ENCODE measurements at places on chromosomes 12 and 14. TPM values are rescaled to one million over a fixed set of nuclear protein-coding genes. Genes with fewer than 3 reads are reported as not detected.
A peak's percentile ranks its signal among the peaks of the same experiment; 100 is the strongest.

The AKAP3 gene
- polyA plus RNA-seq, result 3.9 TPM

The KRT78 gene
- not detected for polyA plus RNA-seq

The NOS1 gene
- 0.78 TPM for polyA plus RNA-seq

The DNAJC22 gene
- 18.4 TPM for polyA plus RNA-seq

The XRCC3 gene
- polyA plus RNA-seq, result 25.0 TPM

The BMAL2 gene
- polyA plus RNA-seq, result 5.6 TPM

The TOMM20L gene
- polyA plus RNA-seq, result 1.4 TPM

The C14orf119 gene
- polyA plus RNA-seq, result 76.8 TPM

The PCED1B gene
- 5.9 TPM for polyA plus RNA-seq

The CLEC2A gene
- polyA plus RNA-seq, result not detected

The CLEC14A gene
- polyA plus RNA-seq, result 14.0 TPM

The RIMKLB gene
- 109 TPM for polyA plus RNA-seq

The ANKS1B gene
- 4.0 TPM for polyA plus RNA-seq

GRCh38 chr14:100076133-100076532, 10.9 kb downstream of the EVL start:
- no peak for DNase-seq

- DNase-seq, result no peak
Observed at GRCh38 chr12:29945904-29946303, 162.2 kb upstream of the TMTC1 start.

DNA sequence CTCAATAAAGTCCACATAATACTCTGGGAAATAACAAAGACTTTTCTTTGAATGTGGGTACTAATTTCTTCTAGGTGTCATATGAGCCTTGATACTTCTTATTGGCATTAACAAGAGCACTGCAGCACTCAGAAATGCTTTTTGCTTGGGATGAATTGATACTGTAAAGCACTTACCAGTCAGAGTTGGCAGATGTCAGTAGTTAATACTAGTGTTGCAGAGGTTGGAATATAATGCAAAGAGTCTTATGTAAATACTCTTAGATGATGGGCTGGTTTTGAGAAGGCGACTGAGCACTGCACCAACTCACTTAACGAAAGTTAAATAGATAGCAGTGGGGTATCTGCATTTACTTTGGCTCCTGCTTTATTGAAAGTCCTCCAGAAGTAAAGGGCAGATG, 25.6 kb upstream of the MBIP start:
- DNase-seq, result no peak

GRCh38 chr12:80781313-80781712, 64.6 kb downstream of the MYF5 start:
- DNase-seq, result no peak

DNA sequence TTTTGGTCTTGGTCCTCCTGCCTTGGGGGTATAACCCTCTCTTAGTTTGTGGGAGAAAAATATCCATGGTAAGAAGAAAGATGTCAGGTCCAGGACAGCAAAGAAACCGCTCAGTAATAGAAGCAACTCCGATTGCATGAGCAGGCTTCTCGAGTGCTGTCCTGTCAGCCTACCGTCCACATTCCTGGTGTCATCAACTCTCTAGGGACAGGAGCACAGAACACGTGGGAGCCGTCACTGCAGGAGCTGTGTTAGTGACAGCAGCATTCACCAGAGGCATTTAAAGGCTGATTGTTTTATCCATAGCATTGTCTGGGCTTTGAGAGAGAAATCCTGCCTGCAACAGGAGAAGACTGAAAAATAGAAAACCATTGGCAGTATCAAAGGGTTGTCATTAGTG, 244.2 kb downstream of the CACNA1C start:
- no peak for DNase-seq

- no peak for DNase-seq
Observed at GRCh38 chr12:49651855-49652254, 28.5 kb downstream of the PRPF40B start.

- DNase-seq, result no peak
Observed at GRCh38 chr12:116037941-116038837, 239.3 kb downstream of the MED13L start.

- DNase-seq, result no peak
Observed at GRCh38 chr14:97393244-97393643, 596.1 kb downstream of the VRK1 start.

- DNase-seq, result no peak
Observed at GRCh38 chr14:76326918-76327689, 48.8 kb upstream of the ESRRB start.

DNA sequence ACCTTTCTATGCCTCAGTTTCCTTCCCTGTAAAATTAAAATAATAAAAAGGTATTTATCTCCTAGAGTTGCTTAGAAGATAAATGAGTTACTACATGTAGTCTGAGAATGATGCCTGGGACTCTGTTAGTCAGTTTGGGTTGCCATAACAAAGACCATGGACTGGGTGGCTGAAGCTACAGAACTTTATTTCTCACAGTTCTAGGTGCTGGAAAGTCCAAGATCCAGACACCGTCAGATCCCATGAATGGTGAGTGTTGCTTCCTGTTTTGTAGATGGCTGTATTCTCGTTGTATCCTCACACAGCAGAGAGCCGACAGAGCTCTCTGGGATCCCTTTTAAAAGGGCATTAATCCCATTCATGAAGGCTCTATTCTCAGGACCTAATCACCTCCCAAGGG, 64.0 kb upstream of the LTA4H start:
- DNase-seq, result no peak

DNA sequence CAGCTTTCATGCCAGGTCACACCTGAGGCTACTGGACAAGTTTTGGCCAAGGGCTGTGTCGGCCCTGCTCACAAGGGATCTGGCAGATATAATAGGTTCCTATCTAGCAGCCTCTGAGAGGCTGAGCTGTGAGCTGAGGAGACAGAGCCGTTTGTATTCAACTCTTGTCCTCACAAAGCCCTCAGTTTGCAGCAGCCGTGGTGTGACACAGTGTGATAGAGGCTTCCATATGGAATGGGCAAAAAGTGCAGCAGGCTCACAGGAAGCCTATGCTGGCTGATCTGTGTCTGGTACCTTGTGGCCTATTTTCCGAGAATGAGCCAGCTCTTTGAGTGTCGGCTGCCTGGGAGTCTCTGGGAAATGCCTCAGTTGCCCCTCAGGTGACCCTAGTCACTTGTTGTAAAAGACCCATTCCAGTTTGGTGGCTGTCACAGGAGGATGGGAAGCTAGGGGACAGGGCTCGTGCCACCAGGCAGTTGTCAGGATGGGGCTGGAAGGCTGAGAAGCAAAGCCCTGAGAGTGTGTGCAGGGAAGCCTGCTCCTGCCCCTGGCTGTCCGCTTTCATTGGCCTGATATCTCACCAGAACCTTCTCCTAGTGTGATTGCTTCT, 16.1 kb downstream of the VRTN start:
- no peak for DNase-seq

- DNase-seq, result no peak
Observed at GRCh38 chr12:64800640-64801039, 23.8 kb upstream of the TBC1D30 start.

DNA sequence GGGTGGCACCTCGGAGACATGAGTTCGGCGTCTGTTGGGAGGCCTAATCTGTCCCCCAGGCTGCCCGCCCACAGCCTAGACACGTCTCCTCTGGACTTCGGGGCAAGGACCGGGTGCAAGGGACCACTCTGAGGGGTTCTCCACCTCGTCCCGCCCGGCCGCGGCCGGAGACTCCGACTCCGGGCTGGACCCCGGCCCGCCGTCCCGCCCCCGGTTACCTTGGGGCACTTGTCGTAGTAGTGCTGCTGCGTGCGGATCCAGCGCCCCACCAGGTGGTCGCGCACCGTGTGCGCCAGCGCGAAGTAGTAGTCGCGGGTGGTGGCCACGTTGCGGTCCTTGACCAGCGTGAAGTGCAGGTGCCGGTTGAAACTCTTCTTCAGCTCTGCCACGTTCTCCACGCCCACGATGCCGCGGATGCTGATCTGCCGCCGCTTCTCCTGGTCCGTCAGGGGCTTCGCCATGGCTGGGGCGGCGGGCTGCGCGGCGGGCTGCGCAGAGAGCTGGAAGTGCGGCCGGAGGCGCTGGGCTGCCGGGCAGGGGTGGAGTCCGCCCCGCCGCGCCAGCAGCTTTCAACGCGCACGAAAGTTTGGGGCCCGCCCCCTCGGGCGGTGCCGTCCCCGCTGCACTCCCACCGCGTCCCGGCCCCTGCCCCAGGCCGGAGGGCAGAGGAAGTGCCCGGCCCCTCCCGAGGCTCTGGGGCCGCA, at the start of gene PYGL:
TSS of gene PYGL (minus strand) at position 541 of the 704 bp plus-strand sequence. CDS start at position 461, 80 bp downstream.
- no peak for DNase-seq

DNA sequence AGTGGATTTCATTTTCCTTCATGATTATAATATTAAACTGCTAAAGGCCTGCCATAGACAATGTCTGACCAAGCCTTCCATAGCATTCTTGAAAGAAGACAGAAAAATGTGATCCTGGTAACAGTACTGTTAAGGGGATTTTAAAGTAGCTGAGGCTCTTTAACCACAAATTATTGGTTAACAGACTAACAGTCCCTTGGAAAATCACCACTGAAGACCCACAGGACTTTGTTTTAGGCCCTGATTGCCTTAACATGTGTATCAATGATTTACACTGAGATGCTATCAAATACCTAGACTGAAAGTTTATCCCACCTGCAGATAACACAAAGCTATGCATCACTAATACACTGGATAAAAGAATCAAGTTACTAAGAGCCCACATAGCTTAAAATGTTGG, 6.0 kb downstream of the KRT79 start:
- no peak for DNase-seq

DNA sequence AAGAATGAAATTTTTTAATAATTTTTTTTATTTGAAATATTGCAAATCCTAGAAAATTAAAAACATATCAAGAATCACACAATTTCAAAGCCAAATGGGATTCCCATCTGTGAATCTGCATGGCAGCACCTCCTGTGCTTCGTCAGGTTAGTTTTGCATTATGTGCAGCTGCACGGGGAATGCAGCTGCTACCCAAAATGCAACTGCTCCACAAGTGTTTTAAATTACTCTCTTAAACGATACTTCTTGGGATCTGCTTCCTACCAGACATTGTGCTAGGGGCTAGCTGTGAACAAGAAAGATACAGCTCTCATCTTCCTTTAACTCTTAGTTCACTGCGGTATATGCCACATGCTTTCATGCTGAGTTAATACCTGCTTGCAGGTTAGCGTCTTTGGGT, 154.2 kb downstream of the CRADD start:
- DNase-seq, result no peak

- DNase-seq, result no peak
Observed at GRCh38 chr14:95123891-95124579, 33.3 kb downstream of the DICER1 start.

DNA sequence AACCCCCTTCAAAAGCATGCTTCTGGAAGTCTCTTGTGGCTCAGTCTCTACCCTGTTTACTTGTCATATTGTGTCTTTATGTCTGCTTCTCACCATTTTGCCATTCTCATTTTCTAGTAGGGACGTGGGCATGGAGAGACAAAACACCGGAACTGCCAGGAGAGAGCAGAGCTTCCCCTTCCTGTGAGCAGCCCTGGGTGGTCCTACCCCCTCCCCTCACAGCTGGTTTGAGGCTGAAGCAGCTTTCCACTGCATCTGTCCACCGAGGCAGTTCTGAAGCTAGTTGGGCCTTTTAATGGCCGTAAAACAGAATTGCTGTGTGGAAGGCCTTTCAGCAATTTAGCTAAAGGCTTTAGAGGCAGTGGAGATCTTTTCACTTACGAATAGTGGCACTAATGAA, 77.0 kb downstream of the PELI2 start:
- no peak for DNase-seq

DNA sequence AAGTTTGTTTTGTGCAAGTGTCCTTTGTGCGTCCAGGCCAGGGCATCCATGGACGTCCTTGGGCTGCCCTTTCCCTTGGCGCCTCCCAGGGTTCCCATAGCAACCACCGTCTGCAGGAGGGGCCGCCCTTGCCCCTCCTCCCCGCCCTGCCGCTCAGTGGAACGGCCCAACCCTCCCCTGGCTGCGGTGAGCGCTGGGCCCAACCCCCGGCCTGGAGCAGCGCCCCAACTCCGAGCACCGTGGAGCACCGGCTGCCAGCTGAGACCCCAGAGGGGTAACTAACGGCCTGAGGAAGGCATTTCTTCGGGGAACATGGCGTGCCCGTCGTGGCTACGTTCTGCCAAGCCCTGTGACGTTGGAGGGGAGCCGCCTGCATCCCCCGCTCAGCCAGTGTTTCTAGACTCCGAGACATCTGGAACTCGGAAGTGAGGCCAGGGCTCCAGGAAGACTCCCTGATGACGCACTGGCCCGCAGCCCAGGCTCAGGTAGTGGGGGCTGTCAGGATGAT, 5.3 kb upstream of the ACACB start:
- peak; percentile 87 for DNase-seq

DNA sequence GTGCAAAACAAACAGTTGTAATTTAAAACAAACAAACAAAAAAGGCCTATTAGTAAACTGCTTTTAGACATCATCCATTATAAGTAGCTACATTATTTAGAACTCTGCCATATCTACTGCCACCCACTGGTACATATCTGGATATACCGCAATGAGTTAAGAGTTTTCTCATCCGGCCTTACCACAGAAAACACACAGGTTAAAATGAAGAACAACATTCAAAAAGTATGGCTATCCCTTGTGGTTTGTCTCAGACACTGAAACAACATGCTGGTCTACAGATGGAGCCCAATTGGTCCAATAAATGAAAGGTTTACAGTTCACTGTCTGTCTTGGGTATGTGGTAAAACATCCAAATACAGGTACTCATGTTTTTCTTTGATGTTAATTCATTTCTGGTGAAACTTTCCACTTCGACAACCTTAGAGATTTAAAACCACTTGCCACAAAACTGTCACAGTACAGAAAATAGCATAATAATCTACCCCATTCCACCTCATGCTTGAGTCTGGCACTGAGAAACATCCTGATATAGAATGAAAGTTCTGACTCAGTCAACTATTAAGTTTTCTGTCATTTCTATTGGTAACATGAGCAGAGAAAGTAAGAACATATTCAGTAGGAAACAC, 354.3 kb downstream of the CEP128 start:
- no peak for DNase-seq

- DNase-seq, result no peak
Observed at GRCh38 chr12:53097564-53098353, at the start of gene IGFBP6. IGFBP6 (plus strand) TSS chr12:53097667; CDS start chr12:53097718, 51 bp downstream.

GRCh38 chr14:61468063-61468825, 146.9 kb downstream of the PRKCH start:
- DNase-seq, result no peak

GRCh38 chr12:25764892-25765291, 193.6 kb upstream of the RASSF8 start:
- no peak for DNase-seq

GRCh38 chr14:34129927-34130552, 179.2 kb upstream of the EGLN3 start:
- DNase-seq, result no peak

GRCh38 chr12:88367231-88367630, 213.0 kb downstream of the KITLG start:
- DNase-seq, result no peak
